Activated naive CD4-positive, alpha-beta T cell treated with Interleukin-2 at 50 U/mL for 16 hours (primary cell): ENCODE measurements at places on chromosomes 2 and 18.
A peak's percentile ranks its signal among the peaks of the same experiment; 100 is the strongest.

DNA sequence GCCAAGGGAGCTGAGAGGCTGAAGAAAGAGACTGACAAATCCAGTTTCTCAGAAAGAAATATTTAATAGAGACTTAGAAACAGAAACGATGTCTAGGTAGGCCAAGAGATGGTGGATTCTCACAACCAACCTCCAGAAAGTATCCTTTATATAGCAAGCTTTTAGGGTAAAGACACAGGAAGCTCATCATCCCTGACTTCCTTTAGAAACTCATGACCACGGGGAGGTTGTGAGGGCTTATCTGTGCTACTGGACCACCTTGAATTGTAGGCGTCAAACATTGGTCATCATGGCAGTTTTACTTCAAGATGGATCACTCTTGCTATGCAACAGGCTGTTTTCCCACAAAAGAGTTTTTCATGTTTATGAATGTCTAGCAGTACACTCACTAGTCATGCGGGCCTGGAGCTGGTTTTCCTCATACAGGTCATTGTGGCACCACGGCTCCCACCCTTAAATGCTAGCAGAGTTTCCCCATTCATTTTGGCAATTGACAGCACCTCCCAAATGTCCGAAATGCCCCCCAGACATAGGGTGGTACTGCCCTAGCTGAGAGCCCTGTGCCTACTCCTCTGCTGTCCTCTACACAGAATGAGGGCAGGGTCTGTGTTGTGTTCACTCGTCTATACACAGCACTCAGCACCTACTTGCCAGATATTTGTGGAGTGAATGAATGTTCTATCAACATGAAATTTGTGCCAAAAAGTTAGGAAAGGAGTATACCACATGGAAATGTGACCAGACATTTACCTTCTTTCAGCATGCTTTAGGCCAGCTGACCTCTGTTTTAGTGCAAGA, 89.0 kb downstream of the TMEM247 start:
- no peak for DNase-seq

DNA sequence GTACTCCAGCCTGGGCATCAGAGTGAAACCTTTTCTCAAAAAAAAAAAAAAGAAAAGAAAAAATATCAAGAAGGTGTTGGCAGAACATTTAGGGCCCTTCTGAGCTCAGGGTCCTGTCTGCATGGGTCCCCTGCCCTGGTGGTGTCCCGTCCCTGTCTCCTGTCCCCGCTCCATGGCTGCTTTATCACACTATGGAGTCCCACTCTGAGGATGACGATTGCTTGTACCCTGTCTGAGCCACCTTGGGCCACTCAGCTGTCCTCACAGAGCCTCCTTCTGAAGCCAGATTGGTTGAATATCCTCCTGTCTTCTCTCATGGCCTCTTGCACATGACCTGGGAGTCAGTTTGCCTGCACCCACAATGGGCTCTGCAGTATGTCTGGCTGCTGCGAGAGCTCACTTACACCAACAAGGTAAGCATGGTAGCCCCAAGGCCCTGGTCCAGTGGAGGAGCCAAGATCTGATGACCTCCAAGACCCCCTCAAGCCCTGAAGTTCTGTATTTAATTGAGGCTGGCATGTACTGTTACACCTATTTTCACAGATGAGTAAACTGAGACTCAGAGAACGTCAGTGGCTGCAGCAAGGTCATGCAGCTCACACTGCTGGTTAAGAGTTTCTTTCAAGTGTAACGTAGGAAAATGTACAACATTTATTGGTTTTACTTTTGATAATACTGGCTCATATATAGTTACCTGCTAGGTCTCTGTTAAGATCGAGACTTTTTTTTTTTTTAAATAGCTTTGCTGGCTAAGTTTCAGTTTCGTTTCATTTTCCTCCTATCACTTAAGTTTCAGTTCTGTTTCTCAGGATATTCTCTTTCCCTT, 16.9 kb upstream of the ZCCHC2 start:
- peak; percentile 46 for DNase-seq

- DNase-seq = peak; percentile 9
These were observed 770 bp downstream of the NBAS start for GRCh38 chr2:15560140-15560987.

DNA sequence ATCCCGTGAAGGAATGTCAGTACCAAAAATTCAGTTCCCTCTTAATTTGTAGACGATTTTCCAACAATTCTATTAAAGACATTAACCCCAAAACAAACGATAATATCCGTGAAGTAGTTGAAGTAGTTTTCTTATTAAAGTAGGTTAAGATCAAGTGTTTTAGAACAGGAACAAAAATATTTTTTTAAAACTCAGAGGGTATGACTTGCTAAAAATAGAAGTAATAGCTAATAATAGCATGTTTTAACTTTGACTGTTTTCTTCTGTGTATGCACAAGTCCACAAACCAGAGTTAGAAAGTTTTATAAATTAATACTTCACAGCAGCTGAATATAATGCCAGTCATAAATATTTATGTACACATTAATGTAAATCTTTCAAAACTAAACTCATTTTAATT, 2.4 kb downstream of the DNAJC10 start:
- DNase-seq = no peak

- no peak for DNase-seq
These were observed 270.4 kb downstream of the TWIST2 start for GRCh38 chr2:239118264-239118663.

DNA sequence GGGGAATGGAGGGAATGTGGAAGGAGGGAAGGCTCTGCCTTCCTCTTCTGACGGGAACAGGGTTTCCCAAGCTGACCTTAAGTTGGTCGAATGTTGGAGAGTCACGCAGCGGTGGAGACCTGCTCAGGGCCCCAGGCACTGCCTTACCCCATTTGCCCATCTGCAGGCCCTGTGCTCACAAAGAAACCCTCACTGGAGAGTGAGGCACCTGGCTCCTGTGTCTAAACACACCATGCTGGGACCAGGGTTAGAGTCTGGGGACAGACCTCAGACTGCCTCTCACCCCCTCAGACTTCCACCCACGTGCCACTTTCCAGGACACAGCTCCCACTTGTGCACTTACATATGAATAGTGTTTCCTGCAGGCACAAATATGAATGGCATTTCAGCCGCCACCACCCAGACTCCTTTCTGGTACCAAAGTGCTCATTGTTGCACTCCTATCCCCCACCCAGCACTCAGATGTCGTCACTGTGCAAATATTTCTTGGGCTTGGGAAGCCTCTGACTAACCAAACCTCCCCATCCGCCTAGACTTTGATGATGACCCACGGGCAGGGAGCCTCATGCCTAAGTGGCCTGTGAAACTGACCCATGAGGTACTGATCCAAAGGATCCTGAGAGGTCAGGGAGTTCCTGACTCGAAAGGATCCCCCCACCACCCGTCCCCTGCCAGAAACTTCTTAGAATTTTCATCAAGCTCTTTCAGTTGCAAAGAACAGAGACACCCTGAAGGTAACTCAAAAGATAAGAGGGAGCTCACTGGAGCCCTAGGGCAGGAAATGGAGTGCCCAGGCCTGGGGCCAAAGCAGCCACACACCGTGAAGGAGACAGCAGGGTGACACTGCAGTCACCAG, 78.3 kb downstream of the STPG4 start:
- DNase-seq = no peak

GRCh38 chr2:3113122-3113521, 264.5 kb downstream of the EIPR1 start:
- no peak for DNase-seq

DNA sequence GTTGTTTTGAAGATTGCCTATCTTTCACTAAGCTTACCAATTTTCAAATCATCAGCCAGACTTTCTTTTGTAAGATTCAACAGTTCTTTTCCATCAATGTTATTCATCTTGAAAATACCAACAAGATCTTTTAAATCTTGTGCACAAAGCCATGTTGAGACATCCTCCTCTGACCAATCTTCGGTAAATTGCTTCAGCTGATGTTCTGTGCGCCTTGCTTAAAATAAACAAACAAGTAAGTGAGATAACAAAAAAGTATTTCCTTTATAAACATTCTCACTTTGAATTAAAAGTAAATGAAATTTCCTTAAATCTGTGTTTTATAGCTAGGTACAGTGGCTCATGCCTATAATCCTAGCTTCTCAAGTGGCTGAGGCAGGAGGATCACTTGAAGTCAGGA, 30.3 kb downstream of the WDSUB1 start:
- DNase-seq = no peak

- DNase-seq = no peak
These were observed 19.3 kb upstream of the CRIM1 start for GRCh38 chr2:36336321-36336720.

DNA sequence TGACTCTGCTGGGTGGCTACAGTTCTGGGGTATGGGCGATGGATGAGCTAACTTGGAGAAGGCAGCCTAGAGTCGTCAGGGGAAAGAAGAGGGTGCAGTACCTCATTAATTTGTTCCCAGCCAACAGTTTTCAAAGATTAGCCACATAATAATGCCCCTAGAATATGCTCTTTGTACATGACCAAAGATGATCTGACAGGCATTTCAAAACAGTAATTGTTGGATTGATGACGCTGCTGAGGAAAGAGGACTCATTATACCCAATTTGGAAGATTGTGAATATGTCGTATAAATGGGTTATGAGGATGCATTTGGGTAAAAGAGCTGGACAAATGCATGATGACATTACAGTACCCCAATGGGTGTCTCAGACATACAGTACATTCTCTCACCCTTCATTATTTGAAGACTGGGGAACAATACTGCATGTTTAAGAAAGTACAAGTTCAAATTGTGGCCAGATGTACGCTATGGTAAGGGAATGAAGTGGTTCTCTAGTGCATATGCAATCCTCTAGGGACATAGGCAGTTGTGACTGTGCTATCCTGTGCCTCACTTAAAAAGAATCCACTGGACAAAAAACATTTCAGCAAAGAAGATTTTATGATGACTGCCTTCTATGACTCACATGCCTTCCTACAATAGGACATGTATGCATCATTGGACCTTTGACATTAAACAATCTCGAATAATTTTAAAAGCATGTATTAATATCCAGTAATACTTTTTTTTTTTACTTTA, 233.2 kb downstream of the CNTNAP5 start:
- DNase-seq = no peak

GRCh38 chr2:235506291-235506996, 12.6 kb downstream of the AGAP1 start:
- no peak for DNase-seq

GRCh38 chr2:16104949-16105668, 164.8 kb downstream of the MYCN start:
- no peak for DNase-seq

DNA sequence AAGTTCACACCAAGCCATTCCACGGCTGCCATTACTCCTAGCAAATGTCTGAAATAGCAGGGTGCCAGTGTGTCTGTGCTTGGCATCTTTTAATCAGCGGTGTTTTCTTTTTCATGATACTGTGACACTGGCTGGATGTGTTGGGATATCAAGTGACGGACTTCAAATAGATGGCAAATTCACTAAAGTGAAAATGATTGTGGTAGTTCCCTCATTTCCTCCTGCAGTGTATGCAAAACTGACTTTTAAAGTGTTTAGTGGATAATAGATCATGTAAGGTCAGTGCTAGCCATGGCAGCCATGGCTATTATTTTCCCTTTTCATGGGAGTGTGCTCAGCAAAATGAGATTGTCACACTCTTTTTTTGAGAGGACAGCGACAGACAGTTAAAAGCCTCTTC, 261.5 kb upstream of the SIX3 start:
- no peak for DNase-seq

DNA sequence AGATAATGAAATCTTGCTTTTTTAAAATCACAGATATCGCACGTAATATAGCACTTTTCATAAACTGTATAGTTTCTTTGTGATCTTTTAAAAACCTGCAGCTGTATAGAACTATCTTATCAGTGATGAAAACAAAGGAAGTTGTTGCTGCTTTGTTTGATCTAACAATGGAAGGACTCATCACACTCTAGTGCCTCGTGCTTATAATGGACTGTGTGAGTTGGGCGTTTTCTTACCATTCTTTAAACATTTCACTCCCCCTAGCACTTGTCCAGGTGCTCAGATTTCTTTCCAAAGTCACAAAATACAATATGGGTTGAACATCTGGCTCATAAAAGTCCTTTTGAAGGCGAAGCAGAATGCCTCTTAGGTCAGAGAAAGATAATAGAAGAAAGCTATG, 94.8 kb upstream of the SPATS2L start:
- DNase-seq = no peak

GRCh38 chr2:71713581-71714580, 260.5 kb downstream of the DYSF start:
- DNase-seq = no peak

DNA sequence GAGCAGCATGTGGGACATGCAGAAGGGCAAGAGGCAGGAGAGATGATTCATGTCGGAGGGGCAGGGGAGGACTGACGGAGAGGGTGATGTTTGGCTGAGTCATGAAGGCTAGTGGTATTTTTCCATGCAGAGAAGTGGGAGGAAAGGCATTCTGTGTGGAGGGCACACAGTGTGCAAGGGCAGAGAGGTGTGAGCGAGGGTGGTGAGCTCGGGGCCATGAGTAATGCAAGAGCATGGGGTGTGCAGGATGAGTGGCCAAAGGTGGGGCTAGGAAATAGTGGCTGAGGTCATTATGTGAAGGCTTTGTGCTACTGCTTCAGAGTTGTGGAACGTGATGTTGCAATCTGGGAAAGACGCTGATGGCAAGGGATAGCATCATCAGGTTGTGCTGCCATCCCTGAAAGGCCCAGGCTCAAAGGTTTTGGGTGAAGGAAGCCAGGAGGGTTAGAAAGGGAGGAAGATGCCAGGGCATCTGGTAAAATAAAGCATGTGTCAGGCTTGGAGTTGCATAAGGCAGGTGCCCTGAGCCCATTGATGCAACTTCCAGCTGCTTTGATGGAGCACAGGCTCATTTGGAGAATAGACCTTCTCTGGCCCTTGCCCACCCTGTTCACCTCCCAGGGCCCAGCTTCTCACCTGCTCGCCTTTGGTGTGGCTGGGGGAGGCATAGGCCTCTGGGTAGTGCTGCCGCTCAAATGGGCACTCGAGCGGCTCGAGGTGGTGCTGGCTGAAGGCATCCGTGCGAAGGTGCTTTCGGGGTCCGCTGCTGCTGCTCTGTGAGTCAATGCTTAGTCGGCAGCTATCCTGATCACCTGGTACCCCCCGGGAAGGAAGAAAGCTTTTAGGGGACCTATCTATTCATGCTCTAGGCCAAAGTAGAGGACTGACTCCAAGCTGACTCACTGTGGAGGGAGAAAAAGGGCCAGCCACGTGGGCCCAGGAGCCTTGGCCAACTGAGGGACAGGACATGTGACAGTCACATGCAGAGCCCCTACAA, 37.5 kb downstream of the PAX8 start:
- peak; percentile 58 for DNase-seq

- DNase-seq = peak; percentile 35
These were observed 189.8 kb downstream of the SNTG2 start for GRCh38 chr2:1140389-1141003.

- DNase-seq = no peak
These were observed at the start of gene RAMP1 for GRCh38 chr2:237859533-237860272. TSS of gene RAMP1 (plus strand) at chr2:237859623. CDS start at chr2:237859676, 53 bp downstream.

DNA sequence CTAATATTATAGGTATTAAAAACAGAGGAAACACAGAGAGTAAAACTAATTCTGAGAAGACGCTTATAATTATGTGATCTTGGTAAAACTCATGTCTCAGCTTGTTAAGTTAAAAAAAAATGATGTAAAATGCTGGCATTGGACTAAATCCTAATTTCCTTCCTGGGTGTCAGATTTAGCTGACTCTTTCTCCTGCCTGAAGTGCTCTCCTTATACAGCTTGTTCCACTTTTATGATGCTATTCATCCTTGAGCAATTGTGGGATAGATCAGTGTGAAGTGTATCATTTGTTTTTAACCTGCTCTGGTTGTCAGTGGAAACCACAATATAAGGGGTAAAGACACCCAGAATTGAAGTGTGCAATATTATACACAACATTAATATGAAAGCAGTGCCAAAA, 84.9 kb downstream of the EFEMP1 start:
- DNase-seq = no peak
